ENCODE measurements at places on chromosomes 3 and 15.

DNA sequence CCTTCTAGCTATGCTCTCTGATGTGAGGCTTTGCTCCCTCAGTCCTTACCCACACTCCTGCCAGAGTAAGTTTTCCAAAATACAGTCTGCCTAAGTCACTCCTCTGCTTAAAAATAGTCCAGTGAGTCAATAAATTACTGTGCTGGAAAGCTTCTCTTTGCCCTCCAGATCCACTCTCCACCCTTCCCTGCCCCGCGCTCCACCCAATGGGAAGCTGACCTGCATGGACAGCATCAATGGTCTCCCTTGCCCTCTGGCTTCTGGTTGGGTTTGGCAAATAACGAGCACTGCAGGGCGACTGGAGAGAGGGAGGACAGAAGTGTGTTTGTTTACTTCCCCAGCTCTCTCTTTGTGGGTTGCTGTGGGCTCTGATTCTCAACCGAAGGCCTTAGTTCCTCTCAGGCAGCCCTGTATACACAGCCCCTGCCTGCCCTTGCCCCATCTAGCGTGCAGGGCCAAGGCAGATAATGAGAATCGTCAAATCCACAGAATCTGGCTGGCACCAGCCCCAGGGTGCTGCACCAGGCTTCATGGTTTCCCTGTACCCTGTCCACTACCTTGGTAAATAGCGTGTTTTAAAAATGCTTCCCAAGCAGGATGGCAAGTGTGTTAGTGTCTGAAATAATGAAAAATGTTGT is 110.4 kb downstream of the ADAMTSL3 start:
- DNase-seq = no peak

GRCh38 chr3:174659511-174659910 is 199.6 kb upstream of the NAALADL2 start:
- DNase-seq = no peak

DNA sequence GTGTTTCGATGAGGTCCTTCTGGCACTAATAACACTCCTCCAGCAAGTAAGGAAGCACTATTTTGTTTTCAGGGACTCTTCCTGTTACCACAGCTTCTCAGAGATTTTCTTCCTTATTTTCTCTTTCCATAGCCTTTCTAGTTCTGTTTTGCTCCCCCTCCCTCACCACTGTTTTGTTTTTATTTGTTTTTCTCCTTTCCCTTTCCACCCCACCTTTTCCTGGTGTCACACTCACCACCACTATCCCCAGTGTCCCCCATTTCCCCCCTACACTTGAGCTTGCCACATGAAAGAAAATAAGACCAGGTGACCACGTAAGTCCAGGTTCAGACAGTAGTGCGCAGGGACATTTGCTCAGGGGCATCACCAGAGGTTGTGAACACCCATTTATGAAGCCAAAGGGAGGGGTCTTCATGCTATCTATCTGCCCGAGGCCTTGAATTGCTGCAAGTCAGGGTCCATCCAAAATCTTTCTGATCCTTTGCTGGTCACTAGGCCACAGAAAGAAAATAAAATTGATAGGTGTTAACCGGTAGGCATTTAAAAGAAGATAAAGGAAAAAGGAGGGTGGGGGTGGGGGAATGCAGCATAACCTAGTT is 1.4 kb upstream of the RFTN1 start:
- DNase-seq = no peak

- no peak for DNase-seq
These were observed 191.1 kb upstream of the TSC22D2 start for GRCh38 chr3:150216866-150217600.

- DNase-seq = no peak
These were observed 50.8 kb upstream of the MUC13 start for GRCh38 chr3:124985349-124985748.

DNA sequence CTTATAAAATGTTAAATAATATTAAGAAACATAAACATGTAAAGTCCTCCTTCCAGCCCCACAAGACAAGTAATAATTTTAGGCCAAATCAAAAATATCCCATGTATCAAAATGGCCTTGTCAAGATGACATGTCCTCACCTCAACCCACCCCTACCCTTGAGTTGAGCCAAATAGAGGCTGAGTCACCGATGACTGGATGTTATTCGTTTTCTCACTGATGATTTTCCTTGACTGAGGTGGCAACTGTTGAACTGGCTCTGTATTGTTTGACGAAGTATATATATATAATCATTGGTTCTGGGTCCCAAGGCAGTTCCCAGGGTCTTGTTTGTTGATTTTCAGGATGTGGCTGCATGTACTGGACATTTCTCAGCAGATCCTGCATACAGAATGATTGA is 75.3 kb downstream of the TMEM108 start:
- no peak for DNase-seq

DNA sequence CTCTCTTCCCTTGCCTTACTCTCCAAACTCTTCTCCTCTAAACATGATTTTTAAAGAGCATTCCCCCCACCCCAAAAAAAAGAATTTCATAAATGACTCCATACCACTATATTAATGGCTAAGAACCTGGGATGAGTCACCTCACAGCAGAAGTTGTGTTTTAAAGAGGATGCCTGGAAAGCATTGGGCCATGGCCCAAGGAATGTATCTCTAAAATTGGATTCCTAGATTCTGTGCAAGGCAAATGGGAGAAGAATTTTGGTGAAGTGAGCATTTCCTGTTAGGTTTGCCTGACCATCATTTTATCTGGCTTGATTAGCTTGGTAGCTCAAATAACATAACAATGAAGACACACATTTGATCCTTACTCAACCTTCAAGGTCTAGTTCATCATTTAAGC is 251.4 kb downstream of the NR1D2 start:
- DNase-seq = no peak

DNA sequence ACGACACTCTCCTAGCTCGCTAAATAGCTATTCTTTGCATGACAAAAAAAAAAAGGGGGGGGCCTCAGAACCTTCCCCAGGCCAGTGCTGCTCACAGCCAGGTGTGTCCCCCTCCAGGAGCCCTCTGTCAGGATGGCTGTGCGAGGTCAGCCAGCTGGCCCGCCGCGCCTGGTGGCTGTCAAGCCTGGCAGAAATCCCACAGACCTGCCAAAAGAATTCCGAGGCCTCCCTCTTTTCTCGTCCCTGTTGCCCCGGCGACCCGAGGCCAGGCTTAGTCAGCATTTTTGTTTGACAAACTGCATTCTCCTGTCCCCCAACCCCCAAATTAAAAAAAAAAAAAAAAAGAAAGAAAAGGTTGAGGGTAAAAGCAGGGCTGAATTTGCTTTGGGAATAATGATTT is 61.9 kb downstream of the TM4SF4 start:
- DNase-seq = no peak

GRCh38 chr3:67691207-67691606 is 36.8 kb upstream of the SUCLG2 start:
- DNase-seq = no peak

GRCh38 chr3:157494581-157495281 is 8.5 kb downstream of the VEPH1 start:
- DNase-seq = no peak
